ENCODE measurements at places on chromosomes 7 and 10.

DNA sequence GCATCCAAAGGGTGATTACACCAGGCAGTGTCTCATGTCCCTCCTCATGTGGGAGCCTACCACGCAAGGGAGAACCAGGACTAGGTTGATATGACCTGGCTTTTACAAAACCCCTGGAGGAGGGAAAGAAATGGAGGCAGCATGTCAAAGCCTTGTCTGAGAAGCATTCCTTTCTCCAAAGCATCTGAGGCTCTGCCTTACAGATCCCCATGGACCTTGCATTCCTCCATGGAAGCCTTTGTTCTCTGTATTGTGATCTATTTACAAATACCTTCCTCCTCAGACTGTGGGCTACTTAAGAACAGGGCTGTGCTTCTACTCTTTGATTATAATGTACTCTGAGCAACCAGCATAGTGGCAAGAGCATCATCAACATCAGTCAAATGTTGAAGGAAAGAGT lies 197.0 kb downstream of the PLXNA4 start:
- DNase-seq, result no peak

DNA sequence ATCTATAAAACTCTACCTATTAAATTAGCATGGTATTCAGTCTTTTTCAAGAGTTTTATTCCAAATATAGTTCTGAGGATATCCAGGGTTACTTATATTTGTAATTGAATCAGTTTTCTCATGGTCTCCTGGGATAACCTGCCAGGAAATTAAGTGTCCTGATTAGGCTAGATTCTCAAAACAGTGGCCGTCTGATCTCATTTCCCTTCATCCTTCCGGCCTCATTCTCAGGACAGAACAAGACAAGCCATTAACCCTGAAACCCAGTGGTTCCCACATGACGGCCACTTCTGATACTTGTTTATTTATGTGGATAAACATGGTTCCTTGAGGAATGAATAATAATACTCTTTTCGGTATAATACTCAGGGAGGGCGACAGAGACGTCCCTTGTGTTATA lies 417.6 kb upstream of the POT1 start:
- no peak for DNase-seq

DNA sequence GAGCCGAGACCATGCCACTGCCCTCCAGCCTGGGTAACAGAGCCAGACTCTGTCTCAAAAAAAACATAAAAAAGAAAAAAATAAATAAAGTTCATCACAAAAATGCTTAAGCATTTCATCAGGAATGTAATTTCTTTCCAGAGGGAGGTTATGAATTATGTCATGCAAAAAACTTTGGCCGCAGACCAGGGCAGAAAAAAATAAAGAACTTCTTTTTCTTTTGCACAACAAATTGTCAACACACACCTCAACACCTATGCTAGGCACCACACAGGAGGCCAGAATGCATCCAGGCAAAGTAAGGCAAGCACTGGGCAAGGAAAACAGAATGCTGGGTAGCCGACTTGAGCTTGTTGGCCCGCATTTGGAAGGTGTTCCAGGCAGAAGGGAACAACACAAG lies 3.9 kb downstream of the C10orf62 start:
- no peak for DNase-seq

DNA sequence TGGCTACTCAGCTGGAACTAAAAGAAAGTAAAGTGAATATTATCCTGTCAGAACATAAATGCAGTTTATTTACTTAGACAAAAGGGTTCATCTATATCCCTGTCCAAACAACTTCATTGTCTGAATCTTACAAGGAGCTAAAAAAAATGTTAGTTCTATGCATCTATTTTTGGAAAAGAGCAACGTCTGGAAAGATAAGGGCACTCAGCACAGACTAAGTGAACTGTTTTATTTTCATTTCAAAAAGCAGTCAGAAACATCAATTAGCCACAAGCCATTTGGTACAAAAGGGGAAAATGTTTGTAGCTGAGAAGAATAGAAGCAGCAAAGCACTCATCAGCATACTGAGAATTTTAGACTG lies 245.5 kb downstream of the FOXP2 start:
- no peak for DNase-seq

- DNase-seq, result no peak
Measured at GRCh38 chr7:34973400-34973760, 63.9 kb downstream of the DPY19L1 start.
